Activated naive CD4-positive, alpha-beta T cell treated with anti-CD3 and anti-CD28 coated beads, Interleukin-2, amount 50 U/mL, for 16 hours (primary cell): ENCODE measurements at places on chromosomes 6 and 20.

DNA sequence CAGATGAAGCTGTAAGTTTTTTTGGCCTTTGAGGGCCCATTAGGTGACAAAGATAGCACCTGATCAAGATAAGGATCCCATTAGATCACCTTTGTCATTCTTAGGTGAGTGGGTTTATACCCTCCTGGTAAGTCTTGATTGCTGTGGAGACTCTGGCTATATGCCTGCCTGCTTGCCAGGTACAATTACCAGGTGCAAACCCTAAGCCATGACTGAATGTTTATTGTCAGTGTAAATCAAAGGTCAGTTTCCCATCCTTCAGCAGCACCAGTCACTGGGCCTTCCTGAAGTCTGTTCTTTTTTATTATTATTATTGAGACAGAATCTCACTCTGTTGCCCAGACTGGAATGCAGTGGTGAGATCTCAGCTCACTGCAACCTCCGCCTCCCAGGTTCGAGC, 106.4 kb upstream of the FOXO3 start:
- no peak for DNase-seq

DNA sequence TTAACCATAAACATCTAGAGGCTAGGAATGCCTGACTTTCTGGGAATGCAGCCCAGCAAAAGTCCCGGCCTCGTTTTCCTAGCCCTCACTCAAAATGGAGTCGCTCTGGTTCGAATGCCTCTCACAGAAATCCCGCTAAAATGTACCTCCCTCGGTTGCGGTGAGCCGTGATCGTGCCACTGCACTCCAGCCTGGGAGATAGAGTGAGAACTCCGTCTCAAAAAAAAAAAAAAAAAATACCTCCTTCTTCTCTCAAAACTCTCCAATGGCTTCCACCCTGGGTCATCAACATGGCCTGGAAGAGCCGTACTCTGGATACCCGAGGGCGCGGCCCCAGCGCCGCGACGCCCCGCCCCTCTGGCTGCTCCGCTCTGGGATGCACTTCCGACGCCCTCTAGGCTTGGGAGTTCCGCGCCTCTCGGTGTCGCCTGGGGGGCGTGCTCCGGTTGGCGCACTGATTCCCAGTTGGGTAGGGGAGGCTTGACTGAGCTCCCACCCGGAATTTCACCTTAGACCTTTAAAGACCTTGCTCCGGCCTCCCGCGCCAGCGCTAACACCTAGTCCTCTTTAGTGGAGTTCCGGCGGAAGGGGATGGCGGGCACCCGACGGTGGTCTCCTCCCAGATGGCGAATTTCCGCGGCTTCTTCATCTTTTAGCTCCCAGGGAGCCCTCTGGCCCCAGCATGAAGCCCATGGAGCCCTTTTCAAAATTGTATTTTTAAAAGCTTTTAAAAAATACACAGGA, 12.3 kb downstream of the HMGN4 start:
- peak; percentile 62 for DNase-seq

GRCh38 chr6:35139924-35140638, 1.1 kb downstream of the TCP11 start:
- peak; percentile 37 for DNase-seq

DNA sequence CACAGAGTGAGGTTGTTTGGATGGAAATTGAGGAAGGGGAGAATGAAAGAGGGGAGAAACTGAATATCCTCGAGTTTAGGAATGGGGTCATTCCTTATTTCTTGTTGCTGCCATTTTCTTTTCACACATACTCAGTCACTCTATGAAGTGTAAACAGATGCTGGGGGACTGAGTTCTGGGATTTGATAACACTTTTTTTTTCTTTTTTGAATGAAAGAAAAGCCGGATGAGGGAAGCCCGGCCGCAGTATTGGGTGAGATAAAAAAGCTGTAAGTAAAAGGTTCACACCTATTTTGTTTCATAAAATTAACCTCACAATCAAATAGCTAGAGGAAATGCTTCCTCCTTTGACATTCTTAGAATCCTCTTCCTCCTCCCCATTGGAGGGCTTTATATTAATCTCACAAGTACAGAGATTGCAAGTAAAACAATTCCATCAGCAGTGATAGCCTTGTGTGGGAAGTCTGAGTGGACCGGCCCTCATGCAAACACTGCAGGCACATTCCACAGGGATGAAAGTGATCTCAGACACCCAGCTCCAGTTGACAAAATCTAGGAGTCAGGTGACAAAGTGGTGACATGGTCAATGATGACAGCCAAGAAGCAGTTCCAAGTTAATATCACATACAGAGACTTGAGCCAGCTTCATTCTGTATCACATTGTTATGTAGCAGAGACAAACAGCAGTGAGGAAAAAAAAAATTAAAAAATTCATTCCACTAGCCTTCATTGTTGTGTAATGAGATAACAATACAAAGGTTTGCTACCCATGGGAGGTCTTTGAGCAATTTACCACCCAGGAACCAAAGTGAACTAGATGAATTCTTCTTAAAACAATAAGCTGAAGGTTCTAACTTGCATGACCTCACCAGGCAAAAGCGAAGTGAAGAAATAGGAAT, 391.1 kb upstream of the HSF2 start:
- no peak for DNase-seq

DNA sequence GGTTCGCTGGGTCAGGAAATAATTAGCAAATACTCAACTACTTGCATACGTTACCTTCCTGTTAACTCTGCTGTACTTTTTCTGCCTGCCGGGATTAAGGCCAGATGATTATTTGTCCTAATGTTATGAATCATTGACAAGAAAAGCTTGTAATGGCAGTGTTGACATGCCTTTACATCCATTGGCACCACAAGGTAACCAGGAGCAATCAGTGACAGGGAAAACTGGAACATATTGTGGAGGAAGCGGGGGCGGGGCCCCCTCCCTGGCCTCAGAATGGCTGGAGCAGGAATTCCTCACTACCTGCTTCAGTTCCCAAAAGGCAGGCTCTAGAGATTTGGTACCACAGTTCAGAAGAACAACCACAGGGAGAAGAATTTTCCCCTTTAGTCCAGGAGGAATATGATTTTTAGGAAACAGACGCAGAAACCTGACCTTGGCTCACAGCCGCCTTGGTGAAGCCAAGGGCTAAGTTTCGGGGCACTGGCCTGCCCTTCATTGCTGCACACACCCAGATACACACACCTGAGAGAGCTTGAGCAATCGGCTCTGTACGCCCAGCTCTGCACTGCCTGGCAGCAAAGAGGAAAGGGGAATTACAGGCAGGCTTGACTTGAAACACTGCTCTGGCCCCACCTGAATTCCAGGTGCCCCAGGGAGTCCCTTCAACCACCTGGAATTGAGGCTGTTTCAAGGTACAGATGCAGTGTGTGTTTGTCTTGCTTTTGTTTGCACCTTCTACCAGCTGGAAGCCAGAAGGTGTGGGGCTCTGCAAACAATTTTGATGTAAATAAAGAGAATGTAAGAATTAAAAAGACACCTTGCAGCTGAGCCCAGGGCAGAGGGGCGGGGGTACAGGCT, 89.8 kb downstream of the MYB start:
- no peak for DNase-seq

DNA sequence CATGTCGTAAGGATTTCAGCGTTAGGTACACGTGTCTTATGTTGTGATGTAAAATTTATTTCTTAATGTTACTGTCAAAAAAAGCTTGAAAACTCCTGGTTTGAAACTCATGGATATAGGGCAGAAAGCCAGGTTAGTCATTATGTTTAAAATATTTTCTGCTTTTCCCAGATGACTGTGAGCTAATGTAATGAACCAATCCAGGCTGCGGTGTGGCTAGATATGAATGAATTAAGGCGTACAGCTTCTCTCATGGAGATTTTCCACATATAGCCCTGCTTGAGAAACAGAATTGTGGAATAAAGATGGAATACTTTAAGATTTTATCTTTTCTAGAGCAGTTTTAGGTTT, 80.3 kb upstream of the STMND1 start:
- DNase-seq: no peak

- DNase-seq: no peak
Measured at GRCh38 chr20:60206259-60206658, 248.0 kb downstream of the CDH26 start.

DNA sequence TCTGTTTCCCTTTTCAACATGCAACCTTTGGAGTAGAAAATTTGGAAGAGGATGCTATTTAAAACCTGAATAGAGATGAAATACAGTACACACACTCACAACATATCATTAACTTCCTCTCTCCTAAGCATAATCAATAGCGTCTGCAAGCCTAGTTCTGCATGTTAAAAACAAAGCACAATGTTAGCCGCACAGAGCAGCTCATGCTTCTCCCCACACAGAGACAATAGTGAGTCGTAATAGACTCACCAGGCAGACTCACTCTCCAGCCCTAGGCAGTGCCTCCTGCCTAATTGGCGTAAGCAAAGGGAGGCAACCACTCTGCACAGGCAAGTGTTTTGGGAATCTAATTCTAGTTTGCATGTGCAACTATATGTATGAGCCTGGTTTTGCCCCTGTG, 45.8 kb upstream of the ARID1B start:
- DNase-seq: no peak

GRCh38 chr6:14881398-14881797, 364.5 kb upstream of the JARID2 start:
- no peak for DNase-seq

- DNase-seq: no peak
Measured at GRCh38 chr6:158416883-158417759, 104.9 kb downstream of the TULP4 start.

- no peak for DNase-seq
Measured at GRCh38 chr6:160253714-160254113, 4.9 kb downstream of the SLC22A2 start.

- peak; percentile 26 for DNase-seq
Measured at GRCh38 chr20:37651932-37652331, 41.9 kb upstream of the CTNNBL1 start.

GRCh38 chr6:4858194-4859015, 82.2 kb downstream of the CDYL start:
- DNase-seq: no peak

DNA sequence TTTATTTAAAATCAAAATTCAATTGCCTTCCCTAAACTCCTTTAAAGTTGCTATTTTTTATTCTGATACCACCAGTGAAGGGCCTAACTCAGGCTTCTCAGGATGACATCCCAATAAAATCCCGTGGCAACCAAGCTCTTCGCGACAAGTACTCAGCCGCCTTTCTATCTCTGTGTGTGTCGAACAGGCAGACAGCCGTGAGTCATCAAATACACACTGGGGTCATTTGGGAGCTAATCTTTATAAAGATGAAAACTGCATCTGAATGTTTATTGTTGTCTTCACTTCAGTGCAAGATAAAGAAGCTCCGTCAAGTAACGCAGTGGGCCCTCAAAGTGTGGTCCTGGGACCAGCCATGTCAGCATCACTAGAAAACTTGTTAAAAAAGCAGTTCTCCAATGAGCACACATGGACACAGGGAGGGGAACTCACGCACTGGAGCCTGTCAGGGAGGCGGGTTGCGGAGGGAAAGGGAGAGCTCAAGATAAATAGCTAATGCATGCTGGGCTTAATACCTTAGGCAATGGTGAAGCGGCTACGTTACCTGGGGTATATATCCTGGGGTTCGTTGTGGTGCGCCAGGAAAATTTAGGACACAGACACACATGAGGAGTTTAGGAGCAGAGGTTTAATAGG, 119.3 kb downstream of the RNF144B start:
- DNase-seq: no peak

- no peak for DNase-seq
Measured at GRCh38 chr6:21679761-21680265, 86.3 kb downstream of the SOX4 start.

- DNase-seq: no peak
Measured at GRCh38 chr6:117976030-117976651, 69.1 kb downstream of the SLC35F1 start.

DNA sequence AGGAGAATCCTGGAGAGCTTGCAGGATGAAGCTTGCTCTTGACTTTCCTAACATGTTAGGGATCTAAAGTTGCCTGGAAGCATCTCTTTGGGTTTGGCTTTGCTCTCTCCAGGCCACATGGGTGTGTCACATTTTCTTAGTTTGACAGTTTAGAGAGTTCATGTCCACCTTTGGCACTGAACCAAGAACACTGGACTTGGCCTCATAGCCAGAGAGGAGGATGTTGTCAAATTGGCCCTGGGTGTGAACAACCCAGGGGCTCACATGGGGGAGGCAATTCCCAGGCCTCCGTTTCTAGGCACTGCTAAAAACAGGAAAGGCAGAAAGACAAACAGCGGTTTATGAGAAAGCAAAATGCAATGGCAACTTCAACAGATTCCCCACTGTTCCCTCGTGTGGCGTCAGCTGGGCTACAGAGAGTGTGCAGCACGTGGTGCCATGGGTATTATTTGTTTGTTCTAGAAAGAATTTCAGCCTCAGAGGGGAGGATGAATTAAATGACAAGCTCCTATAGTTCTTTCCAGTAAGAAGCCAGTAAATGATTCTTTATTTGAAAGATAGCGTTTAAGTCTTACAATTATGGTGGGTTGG, 93.9 kb downstream of the CLIC5 start:
- DNase-seq: no peak

DNA sequence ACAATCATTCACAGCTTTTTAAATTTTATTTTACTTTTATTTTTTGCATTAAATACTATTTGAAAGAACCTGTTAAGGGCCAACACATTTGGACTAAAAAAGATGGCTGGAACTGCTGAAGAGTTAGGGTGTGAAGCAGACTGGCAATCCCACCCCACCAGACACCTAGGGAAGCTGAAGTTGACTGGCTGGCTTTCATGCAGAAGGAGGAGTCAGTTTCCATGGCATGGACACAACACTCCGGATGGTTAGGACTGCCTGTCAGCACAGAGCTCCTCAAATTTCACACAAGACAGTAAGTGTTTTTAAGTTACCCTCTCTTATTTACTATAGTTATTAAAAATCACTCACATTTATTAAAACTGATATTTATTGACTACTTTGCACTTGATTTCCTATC, at the start of gene ANKRD66:
Gene ANKRD66, plus strand, starts transcription at position 238 of the 400 bp plus-strand sequence. CDS start 5,016 bp downstream, outside the sequence.
- DNase-seq: no peak

DNA sequence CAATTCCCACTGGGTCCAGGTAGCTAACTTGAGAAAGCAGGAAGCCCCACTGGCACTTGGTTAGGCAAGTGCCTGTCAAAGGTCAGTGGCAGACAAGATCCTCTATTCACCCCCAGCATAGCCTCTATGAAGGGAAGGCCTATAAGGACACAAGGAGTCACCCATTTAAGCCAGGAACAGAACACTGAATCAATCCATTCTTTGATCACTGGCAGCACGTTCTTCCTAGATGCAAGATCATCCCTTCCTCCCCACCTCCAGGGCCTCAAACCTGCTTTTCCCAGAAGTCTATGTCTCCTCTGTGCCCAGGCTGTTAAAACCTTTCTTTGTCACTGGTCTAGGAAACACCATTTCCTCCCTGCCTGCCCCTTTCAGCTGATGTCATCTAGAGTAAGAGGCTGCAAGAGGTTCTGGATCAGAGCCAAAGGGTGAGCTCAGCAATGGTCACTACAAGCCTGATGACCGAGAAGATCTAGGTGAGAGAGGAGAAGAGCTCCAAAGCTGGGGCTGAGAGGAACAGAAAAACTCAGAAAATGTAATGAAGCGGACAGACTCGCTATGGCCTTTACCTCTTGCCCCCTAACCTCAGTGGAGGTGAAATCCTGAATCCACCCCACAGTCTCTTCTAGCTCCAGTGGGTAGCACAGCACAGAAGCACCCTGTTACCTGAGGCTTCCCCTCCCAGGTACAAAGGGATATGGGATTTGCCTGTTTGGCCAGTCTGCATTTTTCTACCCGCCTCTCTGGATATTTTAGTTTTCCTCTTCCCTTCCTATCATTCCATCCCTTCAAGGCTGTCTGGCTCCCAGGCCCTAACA, 1.8 kb downstream of the GTPBP2 start:
- no peak for DNase-seq

GRCh38 chr20:60192326-60192725, 234.1 kb downstream of the CDH26 start:
- DNase-seq: no peak

GRCh38 chr20:57280221-57280620, 13.8 kb upstream of the BMP7 start:
- no peak for DNase-seq

- DNase-seq: no peak
Measured at GRCh38 chr6:85944776-85945175, 302.1 kb upstream of the SYNCRIP start.
